ENCODE measurements at places on chromosomes 16 and 17.

DNA sequence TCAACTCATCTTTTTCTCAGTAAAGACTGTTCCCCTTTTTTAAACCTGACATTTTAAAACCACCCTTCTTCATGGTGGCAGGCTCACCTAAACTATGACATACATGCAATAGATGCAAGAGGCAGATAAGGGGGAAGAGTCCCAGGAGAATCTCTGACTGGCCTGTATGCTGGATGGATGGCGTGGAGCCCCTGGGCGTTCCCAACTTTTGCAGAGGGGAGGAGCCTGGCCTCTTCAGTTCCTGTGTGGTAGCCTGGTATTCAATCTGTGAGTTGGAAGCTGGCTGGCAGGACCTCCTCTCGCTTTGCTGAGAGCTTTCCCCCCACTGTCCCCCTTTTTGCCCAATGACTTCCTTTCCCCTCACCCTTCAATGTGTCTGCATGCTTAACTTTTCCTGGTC, 217.6 kb upstream of the CA10 start:
- DNase-seq, result no peak

- no peak for DNase-seq
Observed at GRCh38 chr17:60139438-60140285, 10.1 kb upstream of the CA4 start.

DNA sequence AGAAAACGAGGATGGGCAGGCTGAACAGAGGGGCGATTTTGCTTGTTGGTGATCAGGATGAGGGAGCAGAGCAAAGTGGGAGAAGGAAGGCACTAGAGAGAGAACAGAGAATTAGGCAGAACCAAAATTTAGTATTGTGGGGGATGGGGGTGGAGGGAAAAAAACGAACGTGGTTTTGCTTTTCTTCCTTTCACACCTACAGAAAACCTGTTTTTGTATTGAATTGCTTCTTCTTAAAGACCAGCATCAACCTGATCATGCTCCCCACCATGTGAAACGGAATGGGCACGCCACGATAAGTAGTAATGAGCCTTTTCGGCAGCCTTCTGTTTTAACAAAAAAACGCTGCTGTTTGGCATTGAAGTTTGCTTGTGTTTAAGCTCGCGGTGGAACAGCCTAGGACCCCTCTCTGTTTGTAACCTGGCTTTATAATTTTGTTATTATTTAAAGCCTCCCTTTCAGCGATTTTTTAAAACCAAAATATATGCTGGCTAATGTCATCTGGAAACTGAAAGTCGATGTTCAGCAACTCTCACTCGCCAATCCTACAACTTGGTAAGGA, 36.8 kb downstream of the ERCC4 start:
- no peak for DNase-seq

DNA sequence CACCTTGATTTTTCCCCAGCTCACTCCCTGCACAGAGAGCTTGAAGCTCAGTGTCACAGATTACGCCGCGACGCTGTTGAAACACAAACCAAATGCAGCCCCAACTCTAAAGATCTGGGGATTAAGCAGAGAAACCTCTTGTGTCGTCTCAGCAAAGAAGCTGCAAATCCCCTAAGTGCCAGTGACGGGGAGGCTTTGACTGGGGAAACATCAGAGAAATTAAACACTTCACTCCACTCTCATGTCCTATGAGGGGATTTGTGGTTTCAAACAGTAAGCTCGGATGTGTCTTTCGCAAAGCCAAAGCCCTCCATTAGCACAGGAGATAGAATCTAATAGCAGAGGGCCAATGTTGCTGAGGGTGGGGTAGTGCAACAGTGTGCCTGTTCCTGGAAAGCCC, 233.7 kb downstream of the HS3ST4 start:
- no peak for DNase-seq

GRCh38 chr16:9755081-9755480, 427.1 kb downstream of the GRIN2A start:
- no peak for DNase-seq

DNA sequence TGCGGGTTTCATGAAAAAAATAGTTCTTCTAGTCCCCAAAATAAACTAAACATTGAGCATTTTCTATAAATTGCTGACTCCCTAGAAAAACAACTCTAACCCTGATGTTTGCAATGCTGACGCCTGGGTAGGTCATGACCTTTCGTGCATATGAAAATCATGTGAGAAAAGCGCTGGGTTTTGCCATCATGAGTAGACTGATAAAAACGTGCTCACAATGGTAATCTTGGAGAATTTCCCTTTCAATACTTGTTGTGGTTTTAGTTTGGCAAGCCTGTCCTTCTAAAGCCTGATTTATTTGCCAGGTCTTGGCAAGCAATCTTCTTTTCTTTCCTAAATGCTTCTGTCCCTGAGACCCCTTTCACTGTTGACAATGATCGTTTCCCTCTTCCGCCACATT, 4.0 kb upstream of the CLEC10A start:
- DNase-seq, result no peak

- peak; percentile 69 for DNase-seq
Observed at GRCh38 chr17:19304209-19304608, 58.3 kb downstream of the B9D1 start.

DNA sequence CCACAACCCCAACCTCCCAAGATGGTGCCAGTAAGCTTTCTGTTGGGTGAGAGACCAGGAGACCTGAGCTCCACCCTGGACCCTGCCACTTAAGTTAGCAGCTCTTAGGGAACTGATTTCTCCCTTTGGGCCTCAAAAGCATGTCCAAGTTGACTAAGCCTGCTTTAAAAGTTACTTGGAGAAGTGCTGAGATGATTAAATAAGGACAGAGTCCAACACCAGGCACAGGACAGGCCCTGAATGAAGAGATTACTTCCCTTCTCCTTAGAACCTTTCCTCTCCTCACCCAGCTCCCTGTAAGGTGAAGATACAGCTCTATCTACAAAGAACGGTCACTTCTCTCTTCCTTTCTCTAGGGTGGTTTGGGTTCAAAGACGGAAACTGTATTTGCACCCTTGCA, 162.6 kb downstream of the XYLT1 start:
- DNase-seq, result no peak

GRCh38 chr16:64304396-64304795, 817.5 kb downstream of the CDH11 start:
- no peak for DNase-seq

- DNase-seq, result no peak
Observed at GRCh38 chr17:76111956-76112355, 8.4 kb upstream of the EXOC7 start.

DNA sequence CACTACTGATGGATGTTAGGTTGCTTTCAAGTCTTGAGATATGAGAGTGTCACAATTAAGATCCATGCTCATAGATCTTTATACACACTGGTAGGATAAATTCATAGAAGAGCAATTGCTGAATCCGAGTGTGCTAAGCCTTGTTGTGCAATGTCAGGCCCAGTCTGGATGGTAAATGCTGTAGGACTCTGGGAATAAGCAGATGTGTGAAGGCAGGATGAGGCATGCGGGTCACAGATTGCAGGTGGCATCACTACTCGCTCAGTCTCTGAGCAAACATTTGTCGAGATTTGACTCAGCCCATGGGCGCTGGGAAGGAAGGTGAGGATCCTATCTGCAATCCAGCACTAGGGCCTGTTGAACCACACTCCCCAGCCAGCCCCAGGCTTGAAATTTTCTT, 40.7 kb downstream of the TMEM186 start:
- DNase-seq, result no peak

DNA sequence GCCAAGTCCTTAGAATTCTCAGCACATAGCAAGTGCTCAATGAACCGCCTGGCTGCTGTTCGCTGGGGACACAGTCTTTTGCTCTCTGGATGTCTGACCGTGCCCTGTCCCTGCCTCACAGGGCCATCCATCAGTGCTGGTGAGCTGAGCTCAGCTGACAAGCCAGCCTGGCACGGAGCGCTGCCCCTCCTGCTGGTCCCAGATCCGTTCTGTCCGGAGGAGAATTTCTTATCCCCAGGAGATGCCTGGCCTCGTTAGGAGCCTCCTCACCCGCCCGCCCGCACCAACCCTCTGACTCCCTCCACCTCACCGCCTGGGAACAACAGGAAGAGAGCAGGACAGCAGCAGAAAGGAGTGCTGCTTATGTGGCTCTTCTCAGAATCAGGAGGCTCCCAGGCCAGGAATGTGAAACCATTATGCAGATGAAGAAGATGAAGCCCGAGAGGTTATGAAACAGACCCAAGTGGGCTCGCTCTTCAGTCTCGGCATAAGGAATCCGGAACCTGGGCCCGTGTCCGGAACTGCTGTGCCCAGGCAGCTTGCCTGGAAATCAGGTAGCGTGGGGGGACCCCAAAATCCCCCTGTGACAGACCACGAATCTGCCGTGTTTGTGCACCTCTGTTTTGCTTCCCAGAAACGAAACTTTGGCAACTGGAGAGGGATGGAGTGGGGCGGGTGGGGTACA, 28.8 kb upstream of the RMI2 start:
- DNase-seq, result peak; percentile 75

- no peak for DNase-seq
Observed at GRCh38 chr17:64277831-64278562, 14.9 kb upstream of the TEX2 start.

DNA sequence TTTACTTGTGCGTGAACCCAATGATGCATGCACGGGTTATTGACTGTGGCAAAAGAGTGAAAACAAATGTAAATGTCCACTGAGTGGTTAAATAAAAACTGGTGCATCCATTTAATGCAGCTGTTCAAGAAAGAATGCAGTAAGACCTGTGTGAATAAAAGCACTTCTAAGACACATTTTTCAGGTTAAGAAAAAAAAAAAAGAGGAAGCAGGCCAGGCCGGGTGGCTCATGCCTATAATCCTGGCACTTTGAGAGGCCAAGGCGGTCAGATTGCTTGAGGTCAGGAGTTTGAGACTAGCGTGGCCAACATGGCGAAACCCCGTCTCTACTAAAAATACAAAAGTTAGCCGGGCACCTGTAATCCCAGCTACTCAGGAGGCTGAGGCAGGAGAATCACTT, 11.8 kb downstream of the CNGB1 start:
- DNase-seq, result no peak

DNA sequence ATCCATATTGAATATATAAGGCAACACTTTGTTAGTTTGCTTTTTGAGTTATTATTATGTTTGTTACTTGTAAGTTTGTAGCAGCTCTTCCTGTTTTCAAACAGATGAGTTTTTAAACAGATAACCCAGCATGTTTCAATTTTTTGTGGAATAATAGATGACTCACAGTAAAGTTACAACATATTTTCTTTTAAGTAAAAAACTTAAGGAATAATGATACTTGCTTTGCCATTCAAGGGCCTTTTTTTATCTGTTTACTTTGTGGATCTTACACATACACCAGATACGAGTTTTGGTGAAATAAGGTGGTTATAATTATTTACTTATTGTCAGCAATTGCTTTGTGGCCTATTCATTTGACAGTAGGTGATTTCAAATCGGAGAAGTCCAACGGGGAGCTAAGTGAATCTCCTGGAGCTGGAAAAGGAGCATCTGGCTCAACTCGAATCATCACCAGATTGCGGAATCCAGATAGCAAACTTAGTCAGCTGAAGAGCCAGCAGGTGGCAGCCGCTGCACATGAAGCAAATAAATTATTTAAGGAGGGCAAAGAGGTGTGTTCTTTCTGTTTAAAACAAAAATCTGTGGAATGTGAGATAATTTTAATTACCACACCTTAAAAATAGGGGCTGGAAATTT, 66.3 kb downstream of the BPTF start:
- peak; percentile 46 for DNase-seq

DNA sequence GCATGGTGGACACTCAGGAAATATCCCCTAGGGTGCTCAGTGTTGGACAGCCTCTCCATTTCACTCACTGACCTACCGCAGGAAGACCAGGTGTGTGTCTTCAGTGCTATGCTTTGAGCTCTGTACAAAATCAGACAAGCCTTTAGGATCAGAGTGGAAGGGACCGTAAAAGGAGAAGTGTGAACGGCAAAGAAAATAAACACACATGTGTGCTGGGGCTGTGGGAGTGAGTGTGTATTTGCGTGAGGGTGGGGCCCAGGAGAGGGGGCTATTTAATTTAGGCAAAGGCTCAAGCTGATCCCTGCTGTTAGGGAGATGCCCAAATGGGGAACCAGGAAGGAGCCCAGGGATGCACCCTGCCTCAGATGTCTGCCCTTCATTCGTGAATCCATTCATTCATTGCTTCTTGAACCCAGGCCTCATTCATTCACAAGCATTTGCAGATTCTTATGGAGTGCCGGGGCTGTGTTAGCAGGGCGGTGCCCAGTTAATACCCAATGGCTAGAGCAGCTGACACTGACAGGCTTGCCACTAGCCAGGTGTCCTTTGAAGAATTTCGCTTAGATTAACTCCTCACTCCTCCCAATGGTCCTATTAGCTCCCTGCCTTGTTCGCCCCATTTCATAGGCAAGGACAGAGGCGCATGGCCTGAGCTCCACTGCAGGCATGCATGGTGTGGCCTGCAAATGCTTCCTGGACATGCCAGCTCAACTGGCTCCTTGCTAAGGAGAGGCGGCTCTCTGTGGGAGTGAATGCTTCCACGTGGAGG, 296.7 kb upstream of the FOXF1 start:
- DNase-seq, result no peak

GRCh38 chr16:65945493-65945892, 421.0 kb upstream of the CDH5 start:
- DNase-seq, result no peak

GRCh38 chr17:79789943-79790804, 6.7 kb downstream of the CBX8 start:
- no peak for DNase-seq

- DNase-seq, result no peak
Observed at GRCh38 chr16:77785373-77785764, 3.0 kb upstream of the VAT1L start.

DNA sequence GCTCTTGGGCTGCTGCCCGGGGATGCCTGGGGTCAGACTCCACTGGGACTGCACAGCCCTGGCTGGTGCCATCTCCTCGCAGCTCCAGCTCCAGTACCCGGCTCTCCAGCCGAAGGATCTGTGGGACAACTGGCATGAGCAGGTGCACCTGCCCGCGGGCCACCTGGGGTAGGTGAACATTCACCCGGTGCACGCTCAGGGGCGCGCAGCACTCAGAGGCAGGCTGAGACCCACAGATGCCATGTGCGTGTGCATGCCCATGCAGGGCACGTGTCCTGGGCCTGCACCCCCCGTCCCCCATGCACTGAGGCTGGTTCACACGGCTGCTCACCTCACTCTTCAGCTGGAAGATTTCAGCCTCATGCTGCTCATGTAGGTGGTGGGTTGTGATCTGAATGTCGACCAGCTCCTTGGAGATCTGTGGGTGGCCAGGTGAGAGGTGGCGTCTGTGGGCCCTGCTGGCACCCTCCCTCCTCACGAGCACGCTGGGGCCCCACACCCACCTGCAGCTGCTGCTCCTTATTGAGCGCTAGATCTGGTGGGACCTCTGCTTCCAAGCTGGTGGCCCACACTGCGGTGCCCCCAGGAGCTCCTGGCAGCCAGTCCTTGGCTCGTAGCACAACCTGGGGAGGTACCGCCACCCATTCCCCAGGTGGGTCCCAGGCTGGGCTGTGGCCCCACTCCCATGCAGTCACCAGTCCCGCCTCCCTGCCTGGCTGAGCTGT, 618 bp downstream of the CCDC78 start:
- DNase-seq, result no peak

GRCh38 chr17:78717431-78717980, 64.6 kb downstream of the CYTH1 start:
- no peak for DNase-seq

DNA sequence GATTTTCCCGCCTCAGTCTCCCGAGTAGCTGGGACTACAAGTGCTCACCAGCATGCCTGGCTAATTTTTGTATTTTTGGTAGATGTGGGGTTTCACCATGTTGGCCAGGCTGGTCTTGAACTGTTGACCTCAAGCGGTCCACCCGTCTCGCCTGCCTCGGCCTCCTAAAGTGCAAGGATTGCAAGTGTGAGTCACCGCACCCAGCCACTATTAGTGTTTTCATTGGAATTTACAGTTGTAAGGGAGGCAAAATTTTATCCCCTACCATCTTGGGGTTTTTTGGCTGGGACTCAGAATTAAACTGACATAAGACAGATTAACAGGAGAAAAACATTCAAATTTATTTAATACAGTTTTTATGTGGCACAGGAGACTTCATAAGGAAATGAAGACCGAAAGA, 12.3 kb upstream of the MYCBPAP start:
- DNase-seq, result peak; percentile 69

Measured in A172 (cell line).